Stimulated activated CD4-positive, alpha-beta T cell treated with anti-CD3 and anti-CD28 coated beads, Interleukin-4, amount 100 ng/mL, for 4 hours (primary cell): ENCODE measurements at places on chromosomes 4 and X.

GRCh38 chrX:53324803-53325202, 43.4 kb upstream of the IQSEC2 start:
- DNase-seq: no peak

DNA sequence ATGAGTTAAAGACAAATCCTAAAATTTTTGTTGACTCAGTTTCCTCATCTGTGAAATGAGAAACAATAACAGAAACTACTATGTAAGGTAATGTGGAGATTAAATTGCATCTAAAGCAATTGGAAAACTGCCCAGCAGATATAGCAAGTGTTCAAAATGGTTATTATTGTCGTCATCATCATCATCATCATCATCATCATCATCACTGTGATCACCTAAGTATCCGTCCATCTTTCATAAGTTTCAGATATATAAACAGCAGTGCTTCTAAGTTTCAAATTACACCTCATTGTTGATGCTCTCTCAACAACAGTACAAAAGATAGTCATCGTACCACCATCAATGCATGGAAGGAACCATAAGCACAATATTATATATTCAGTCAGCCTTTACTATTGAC, 379.9 kb downstream of the PDGFC start:
- no peak for DNase-seq

DNA sequence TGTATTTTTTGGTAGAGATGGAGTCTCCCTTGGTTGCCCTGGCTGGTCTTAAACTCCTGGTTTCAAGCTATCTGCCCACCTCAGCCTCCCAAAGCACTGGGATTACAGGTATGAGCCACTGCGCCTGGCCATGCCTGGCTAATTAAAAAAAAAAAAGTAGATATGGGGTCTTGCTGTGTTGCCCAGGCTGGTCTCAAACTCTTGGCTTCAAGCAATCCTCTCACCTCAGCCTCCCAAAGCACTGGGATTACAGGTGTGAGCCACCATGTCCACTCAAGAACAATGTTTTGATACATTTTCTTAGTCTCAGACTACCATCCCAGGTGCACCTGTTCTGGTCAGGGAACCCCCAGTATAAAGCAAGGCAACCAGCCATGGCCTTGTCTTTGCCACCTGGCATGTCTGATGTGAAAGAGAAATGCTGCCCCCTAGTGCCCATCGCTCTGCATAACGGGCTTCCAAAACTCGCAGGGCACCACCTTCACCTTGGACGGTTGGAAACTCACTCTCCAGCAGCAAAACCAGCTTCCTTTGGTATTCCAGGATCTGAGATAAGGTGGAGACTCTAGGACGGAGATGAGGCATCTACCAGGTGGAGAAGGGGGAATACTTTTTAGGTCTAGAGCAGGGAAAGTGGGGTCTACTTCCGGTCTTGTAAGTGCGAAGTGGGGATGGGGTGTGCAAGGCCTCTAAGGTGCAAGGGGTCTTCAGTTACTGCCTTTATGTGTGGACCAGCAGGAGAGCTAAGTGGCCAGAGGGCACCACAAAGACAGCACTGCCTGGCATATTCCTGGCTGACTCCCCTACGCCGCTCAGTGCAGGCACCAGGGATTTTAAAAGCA, 47.7 kb upstream of the AFAP1 start:
- DNase-seq: peak; percentile 67

DNA sequence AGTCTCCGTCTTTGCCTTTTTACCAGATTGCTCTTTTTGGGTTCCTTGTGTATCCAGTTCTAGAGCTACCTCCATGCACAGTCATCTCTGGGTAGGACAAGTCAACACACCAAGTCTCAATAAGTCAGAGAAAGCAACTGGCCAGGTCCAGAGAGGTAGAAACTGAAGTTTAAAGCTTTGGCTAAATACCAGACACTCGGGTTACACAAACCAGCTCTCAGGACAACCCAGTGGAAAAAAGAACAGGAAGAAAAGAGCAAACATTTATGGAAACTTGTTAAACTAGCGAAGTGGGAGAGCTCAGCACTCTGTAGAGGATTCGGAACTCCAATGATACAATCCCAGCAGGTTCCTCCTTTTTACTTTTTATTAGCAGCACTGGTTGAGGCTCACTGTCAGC, 291.0 kb upstream of the CPEB2 start:
- no peak for DNase-seq

- DNase-seq: no peak
These were observed 466.2 kb downstream of the BCOR start for GRCh38 chrX:39631276-39632229.

GRCh38 chr4:73538162-73538561, 56.6 kb downstream of the AFM start:
- DNase-seq: no peak

DNA sequence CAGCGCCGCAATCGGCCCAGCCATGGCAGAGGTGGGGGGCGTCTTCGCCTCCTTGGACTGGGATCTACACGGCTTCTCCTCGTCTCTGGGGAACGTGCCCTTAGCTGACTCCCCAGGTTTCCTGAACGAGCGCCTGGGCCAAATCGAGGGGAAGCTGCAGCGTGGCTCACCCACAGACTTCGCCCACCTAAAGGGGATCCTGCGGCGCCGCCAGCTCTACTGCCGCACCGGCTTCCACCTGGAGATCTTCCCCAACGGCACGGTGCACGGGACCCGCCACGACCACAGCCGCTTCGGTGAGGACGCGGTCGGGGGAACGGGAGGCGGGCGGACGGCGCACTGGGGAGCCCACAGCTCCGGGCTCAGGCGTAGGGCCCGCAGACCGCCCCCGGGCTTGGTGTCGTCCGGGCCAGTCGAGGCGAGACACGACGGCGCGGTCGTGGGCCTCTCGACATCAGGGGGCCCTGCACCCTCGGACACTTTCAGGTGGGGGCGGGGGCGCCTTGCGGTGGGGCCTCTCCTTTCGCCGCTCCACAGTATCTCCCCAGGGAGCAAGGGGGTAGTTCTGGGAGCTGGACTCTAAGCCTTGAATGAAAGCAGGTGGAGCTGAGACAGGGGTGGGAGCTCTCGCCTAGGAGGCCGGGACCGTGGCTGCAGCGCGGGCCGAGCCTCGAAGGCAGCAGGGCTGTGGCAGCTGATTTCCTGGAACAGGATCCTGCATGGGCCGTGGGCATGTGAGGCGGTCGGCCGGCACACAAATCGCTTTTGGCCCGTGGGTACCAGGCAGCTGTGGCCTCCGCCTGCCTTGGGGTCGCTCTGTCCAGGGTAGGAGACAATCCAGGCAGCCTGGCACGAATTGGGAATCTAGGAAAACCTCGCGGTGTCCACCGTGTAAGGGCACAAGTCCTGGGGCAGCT, 722 bp downstream of the FGF16 start:
- DNase-seq: no peak

GRCh38 chr4:38386654-38387188, 277.3 kb upstream of the KLF3 start:
- no peak for DNase-seq

GRCh38 chrX:13666836-13667235, 13.9 kb downstream of the TCEANC start:
- DNase-seq: no peak

- no peak for DNase-seq
These were observed 195.4 kb downstream of the NWD2 start for GRCh38 chr4:37439809-37440474.

DNA sequence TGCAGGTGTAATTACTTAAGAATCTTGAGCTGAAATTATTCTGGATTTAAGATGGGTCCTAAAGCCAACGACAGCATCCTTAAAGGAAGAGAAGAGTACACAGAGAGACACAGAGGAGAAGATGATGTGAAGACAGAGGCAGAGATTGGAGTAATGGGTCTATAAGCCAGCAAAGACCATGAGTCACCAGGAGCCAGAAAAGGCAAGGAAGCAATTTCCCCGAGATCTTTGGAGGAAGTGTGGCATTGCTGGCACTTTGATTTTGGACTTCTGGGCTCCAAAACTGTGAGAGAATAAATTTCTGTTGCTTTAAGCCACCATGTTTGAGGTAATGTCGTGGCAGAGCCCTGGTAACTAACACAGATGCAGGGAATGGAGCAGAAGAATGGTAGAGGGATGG, 32.4 kb upstream of the LGI2 start:
- no peak for DNase-seq

GRCh38 chr4:77826275-77826674, 7.1 kb upstream of the CNOT6L start:
- DNase-seq: no peak

DNA sequence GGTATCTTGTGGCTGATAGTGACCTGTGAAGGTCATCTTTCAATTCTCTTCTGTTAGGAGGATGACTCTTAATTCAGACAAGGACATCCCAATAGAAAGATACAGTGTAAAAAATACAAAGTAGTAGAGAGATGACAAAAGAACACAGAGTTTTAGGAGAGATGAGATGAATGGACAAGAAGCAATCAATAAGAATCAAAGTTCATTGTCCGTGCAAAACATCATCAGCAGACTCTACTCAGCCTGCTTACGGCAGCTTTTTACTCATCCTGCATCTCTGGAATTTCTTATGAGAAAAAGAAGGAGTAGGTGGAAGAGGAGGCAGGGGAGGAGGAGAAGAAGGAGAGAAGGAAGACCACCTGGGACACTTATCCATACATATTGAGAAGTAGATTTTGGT, 2131.7 kb downstream of the ARAP2 start:
- no peak for DNase-seq

DNA sequence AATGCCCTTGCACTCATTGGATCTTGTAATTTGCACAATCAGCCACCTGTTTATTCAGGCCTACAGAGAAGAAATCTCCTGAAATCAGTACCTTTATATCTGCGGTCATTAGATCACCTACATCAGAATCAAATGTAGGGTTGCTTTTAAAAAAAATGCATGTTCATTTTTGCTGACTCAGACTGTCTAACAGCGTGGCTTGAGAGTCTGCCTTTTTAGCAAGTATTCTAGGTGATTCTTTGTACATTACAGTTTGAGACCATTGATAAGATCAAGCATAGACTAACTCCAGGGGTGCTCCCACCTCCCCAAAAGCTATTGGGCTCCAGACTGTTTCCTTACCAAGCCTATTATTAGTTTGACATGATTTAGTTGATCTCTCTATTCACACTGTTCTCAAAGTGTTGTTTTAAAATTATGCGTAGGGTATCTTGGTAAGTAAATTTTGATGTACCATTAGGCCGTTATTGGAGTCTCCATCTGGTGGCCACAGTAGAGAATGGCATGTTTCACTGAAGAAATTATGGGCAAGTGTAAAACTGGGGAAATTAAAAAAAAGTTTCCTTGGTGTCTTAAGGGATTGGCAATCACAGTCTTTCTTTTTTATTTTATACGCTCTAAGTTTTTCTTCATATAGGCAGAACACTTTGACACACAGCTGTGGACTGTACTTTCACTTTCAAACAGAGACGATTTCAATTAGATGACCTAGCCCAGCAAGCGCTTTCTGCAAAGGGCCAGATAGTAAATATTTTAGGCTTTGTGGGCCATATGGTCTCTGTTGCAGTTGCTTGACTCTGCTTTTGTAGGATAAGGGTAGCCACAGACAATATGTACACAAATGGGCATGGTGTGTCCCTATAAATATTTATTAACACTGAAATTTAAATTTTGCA, 33.7 kb upstream of the MSL3 start:
- DNase-seq: peak; percentile 1

- no peak for DNase-seq
These were observed 36.7 kb downstream of the FGFRL1 start for GRCh38 chr4:1047976-1048772.

- no peak for DNase-seq
These were observed 26.1 kb upstream of the EXOC1L start for GRCh38 chr4:55793479-55793878.

DNA sequence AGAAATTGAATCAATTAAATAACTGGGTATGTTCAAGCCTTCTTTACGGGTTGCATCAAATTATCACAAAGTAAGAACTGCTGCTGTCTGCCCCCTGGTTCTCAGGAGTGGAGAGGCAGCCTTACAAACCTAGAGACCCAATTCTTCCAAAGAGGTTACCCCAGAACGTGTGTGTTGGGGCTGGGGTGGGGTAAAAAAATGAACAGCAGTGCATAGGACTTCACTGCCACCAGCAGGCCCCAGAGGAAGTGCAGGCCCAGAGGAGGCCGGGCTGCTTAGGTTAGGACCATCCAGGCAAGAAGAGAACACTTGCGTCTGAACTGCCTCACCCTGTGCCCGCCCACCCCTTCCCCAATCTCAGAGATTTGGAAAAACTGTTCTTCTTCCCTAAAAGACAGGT, 1.5 kb upstream of the NWD2 start:
- no peak for DNase-seq

GRCh38 chr4:188428935-188429334, 289.7 kb downstream of the TRIML1 start:
- no peak for DNase-seq

DNA sequence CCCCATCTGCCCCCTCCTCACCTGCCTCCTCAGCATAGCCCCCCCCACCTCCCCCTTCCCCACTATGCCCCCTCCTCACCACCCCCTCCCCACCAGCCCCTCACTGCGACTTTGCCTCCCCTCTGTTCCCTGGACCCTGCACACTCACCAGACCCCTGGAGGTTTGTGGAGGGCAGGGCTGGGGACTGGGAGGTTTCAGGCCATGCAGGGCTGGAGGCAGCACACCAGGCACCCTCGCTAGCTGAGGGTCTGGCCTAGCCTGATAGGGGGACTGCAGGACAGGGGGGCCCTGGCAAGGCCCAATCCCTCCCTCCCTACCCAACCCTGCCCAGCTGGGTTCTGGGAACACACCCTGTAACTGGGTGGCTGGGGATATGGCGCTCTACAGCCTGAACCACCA, 28.0 kb downstream of the TACC3 start:
- no peak for DNase-seq

DNA sequence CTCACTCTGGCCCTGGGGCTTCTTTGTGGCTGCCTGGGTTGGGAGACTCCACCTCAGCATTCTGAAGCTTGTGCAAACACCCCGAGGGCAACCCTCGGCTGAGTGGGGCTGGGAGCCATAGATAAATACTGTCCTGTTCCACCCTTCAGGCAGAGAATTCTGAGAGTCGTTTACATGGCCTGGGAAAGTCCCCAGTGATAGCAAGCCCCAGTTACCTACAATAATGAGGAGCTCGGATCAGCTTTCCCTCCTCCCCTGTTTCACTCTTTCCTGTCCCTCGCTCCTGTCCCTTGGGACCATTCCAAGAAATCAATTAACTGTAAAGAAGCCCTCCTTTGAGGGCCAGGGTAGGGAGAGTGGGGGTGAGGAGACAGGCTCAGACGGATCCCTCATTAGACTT, 31.6 kb upstream of the DDX3X start:
- no peak for DNase-seq

- no peak for DNase-seq
These were observed 67.7 kb downstream of the DCLK2 start for GRCh38 chr4:150145946-150146340.
